ENCODE measurements at places on chromosomes 1 and 21. TPM values are rescaled to one million over a fixed set of nuclear protein-coding genes. Genes with fewer than 3 reads are reported as not detected.

The SPRR5 gene
- total RNA-seq = not detected

The OR2T33 gene
- total RNA-seq = not detected

The URB2 gene
- total RNA-seq = 14.7 TPM

The DCDC2B gene
- under 0.01 TPM for total RNA-seq

The GREM2 gene
- total RNA-seq = not detected

The NBPF10 gene
- 1.3 TPM for total RNA-seq

The CD53 gene
- not detected for total RNA-seq
